A172 (cell line): ENCODE measurements at places on chromosomes 5 and 9. TPM values are rescaled to one million over a fixed set of nuclear protein-coding genes. Genes with fewer than 3 reads are reported as not detected.

- DNase-seq = no peak
These were observed 64.8 kb upstream of the TNFAIP8 start for GRCh38 chr5:119291056-119291455.

DNA sequence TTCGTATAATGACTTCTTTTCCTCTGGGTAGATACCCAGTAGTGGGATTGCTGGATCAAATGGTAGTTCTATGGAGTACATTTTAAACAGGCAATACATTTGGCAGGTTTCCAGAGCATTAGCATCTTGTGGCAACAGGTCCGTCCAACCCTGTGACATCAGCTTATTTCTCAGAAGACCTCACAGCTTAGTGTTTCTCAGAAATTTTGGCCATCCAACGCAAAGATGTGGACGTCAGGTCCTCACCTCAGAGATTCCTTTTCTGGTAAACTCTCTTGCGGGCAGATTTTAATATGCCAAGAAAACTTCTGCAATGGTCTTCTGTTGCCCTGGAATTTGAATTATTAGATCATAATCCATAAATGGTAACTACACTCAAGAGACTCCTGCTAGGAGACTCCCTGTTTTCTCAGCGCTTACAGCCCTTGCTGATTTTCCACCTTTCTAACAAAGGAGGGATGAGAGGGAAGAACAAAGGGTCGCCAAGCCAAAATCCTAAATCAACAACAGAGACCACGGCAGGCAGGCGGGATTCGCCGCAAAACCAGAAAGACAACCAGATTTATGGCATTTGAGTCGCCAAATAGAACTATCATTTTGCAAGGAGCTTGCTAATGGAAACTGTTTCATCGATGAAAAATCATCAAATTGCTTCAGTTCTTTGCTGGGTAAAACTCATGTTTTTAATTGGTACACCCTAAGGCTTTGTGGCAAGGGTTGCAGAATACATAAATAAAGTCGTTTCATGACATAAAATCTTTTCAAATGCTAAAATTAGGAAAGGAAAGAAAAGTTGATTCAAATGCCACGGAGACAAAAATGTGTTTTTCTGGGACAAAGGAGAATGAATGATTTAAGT is 34.1 kb upstream of the PLPP1 start:
- no peak for DNase-seq

DNA sequence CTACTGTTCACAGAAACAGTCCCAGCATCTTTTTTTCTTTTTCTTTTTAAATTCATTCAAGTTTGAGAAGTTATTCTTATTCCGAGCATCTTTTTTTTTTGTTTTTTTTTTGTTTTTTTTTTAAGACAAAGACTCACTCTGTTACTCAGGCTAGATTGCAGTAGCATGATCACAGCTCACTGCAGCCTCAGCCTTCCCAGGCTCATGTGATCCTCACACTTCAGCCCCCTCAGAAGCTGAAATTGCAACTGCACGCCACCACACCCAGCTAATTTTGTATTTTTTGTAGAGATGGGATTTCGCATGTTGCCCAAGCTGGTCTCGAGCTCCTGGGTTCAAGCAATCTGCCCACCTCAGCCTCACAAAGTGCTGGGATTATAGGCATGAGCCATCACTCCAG is 36.4 kb upstream of the CHD1 start:
- DNase-seq = no peak

GRCh38 chr9:78713614-78714405 is 416.9 kb downstream of the PSAT1 start:
- peak; percentile 88 for DNase-seq

DNA sequence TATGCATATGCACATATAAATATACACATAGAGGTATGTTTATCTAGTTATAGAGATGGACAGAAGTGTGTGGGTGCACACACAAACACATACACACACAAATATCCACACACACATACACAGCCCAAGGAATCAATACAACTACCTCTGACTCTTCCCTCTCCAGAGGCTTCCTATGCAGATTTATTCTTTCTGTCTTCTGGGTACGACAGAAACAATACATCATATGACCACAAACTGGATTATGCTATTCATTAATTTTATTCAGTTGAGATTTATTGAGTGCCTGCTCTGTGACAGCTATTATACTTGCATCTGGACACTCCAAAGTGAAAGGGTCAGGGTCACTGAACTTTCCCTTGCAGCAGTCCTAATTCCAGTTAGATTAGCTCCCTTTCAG is 155.8 kb downstream of the BRINP1 start:
- DNase-seq = no peak

DNA sequence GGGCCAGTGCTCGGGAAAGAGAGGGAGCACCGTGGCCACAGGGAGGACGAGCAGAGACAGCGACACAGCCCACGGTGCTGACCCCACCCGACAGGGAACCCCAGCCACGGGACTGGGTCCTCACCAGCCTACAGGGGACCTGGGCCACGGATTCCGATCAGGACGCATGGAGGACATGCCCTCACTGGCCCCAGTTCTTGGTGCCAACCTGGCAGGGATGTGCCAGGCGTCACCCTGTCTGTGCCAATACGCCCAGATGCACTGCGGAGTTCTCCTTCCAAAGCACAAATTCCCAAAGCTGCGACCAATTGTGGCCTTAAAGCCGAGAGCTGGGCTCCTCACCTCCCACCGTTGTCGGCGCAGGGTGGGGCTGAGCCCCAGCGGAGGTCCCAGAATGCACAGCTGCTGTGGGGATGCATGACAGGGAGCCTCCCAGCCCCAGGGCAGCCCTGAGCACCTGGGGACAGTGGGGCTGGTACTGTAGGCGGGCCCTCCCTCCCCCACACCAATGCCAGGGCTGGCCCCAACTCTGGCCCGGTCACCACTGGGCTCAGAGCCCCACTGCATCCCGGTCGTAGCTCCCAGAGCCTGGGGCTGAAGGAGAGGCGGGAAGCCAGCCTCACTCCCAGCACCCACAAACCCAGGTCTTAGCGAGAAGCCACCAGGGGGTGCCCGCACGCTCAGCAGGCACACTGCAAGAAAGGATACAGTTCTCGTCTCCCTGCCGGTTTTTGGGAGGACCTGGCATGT is 44.2 kb downstream of the NKD2 start:
- no peak for DNase-seq

DNA sequence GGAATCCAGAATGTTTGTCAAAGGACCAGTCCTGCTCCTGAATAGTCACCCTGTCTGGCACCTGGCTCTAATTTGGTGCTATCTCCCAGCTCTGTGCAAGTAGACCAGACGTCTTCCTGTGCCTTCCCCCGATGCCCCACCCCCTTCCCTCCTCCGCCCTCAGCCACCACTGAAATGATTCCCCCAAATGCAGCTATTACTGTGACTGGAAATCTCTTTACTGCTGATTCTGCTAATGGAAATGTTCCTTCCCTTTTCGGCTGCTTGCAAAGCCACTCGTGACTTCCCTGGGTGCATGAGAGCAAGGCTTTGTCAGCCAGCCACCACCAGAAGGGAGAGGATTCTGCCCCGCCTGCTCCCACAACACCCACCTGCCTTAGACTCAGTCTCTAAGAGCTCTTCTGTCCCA is 11.4 kb downstream of the ASTN2 start:
- no peak for DNase-seq

GRCh38 chr5:40776658-40776977 is 20.9 kb upstream of the TTC33 start:
- no peak for DNase-seq

GRCh38 chr9:29514862-29515261 is 1941.6 kb upstream of the C9orf72 start:
- DNase-seq = no peak

GRCh38 chr9:71094708-71095251 is 26.6 kb downstream of the TRPM3 start:
- no peak for DNase-seq

- no peak for DNase-seq
These were observed 102.1 kb upstream of the DMRT1 start for GRCh38 chr9:739362-739761.

DNA sequence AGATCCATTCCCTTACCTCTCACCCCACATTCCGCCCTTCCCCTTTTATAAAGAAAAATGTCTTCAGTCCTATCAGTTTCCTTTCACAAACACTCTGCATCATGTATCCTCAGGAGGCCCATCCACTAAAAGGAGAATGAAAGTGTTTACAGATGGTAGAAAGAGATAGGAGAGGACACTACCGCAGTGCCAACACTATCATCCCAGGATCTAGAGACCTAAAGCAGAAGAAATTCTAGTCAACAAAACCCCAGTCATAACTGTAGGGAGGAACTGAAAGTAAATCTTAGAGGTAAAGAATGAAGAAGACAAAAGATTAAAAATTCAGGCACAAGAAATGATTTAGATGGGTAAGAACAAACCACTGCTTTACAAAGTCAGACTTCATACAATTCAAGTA is 114.1 kb downstream of the MLLT3 start:
- no peak for DNase-seq

Gene PCDHGB7
- total RNA-seq = 14.6 and 15.0 TPM in 2 replicates

Gene GLRX
- total RNA-seq = 54.3 and 63.6 TPM in 2 replicates
